BE2C (cell line): ENCODE measurements at places on chromosomes 1 and 21.

DNA sequence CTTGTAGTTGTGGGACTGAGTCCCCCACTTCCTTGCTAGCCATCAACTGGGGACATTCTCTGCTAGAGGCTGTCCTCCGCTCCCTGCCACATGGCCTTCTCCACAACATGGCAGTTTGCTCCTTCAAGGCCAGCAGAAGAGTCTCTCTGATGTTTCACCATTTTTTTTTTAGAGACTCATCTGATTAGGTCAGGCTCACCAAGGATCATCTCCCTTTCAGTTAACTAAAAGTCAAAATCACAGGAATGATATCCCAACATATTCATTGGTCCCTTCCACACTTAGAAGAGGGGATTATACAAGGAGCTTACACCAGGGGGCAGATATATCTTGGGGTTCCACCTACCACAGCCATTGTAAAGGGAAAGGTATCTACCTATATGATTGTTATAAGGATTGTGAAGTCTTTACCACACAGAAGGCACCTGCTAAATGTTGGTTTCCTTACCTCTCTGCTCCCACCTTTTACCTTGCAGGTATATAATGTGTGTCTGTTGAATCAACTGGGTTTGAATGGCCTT lies 23.3 kb downstream of the RIMKLA start:
- no peak for DNase-seq

GRCh38 chr21:29499734-29500343 lies 201.1 kb downstream of the BACH1 start:
- peak; percentile 60 for DNase-seq

DNA sequence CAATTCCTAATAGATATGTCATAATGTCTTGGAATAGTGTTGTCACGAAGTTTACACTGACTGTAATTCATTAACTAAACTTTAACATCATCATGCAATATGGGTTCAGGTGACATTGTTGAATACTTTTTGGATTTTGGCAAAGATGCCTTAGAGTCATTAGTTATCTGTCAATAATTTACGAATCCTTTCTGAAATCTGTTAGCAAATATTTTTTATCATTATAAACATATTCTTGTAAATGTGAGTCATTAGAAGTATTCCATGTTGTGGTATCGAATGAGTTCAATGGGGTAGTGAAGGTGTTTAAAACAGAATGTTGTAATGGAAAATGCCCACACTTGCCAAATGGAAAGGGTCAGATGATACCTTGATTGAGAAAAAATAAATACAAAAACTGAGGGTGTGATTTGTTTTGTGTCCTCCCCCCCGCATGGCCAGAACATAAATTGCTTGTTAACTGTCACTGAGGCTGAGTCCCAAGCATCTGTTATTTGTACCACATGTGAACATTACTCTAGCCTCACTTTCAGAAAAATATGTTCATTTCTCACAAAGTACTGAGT lies 5.2 kb upstream of the NR5A2 start:
- no peak for DNase-seq

DNA sequence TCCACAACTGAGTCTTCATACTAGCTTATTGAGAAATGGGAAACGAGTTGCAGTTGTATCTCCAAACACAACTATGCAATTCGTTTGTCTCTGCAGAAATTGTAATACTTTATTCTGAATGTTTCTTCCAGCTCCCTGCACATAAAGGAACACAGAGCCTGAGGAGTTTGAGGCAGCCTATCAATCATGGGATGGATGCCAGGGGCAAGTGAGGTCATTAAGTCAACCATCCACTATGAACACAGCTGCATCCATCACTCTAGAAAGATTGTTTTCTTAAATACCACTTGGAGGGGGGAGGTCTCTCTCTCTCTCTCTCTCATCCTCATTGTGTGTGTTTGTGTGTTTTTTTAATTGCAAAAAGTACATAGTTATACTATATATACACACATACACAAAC lies 2.9 kb upstream of the PSMB2 start:
- DNase-seq, result no peak

GRCh38 chr1:172990598-172991215 lies 60.0 kb downstream of the TNFSF18 start:
- no peak for DNase-seq

DNA sequence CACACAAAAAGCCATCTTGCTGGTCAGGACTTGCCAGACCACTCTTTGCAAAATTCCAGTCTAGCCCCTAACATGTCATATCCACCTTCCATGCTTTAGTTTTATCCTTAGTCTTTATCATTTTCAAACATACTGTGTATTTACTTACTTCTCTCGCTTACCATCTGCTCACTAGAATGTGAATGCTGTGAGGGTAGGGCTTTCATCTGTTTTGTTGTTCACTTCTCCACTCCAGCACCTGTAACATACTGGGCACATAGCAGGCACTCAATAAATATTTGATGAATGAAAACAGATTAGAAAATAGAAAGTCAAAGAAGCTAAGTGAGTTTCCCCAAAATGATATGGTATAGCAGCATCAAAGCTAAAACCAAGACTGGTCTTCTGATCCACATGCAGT lies 79.9 kb downstream of the OLFML2B start:
- no peak for DNase-seq

DNA sequence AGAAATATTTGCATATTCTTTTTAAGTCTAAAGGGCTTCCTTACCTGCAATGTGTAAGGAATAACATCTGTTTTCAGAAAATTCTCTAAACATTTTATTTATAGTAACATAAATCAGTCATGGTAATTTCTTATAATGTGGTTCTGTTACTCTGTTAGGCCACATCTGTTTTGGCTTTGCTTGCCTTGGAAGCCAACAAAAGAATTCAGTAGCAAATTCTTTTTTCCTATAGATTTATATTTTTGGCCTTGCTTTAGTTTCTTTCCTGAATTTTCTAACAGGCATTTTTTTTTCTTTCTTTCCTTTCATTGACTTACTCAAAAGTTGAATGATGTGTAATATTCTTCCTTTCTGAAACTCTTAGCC lies 72.2 kb downstream of the OSBPL9 start:
- DNase-seq, result no peak

DNA sequence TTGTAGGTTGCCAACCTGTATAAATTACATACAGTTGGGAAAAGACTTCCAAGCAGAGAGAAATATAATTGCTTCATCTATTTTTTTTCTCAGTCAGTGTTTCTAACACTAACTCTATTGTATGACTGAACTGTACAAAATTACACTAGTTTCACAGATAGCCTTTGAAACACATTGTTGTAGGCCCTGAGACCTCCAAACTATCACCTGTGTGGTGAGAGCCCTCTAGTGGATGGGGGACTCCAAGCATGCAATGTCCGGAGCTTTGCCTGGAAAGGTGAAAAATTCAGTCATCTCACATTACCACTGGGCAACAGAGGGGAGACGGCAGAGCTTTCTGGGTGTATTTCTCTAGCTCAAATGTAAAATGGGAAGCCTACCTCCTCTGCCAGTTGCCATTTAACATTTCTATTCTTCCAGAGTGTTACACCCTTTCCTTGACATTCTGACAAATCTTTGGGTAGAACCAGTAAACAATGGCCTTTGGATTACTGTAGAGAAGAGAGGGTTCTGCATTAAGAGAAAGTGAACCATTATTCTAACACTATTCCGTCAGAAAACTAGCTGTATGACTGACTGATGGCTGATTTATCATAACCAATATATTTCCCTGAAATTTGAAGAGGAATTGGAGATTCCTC lies 212.2 kb downstream of the LYPLAL1 start:
- DNase-seq, result peak; percentile 57

- DNase-seq, result no peak
Measured at GRCh38 chr1:208933984-208934525, 649.5 kb upstream of the CAMK1G start.
